Right ventricle myocardium inferior (tissue), 1 donor: ENCODE measurements at places on chromosomes 7 and 10. TPM values are rescaled to one million over a fixed set of nuclear protein-coding genes. Genes with fewer than 3 reads are reported as not detected.
A peak's percentile ranks its signal among the peaks of the same experiment; 100 is the strongest.

DNA sequence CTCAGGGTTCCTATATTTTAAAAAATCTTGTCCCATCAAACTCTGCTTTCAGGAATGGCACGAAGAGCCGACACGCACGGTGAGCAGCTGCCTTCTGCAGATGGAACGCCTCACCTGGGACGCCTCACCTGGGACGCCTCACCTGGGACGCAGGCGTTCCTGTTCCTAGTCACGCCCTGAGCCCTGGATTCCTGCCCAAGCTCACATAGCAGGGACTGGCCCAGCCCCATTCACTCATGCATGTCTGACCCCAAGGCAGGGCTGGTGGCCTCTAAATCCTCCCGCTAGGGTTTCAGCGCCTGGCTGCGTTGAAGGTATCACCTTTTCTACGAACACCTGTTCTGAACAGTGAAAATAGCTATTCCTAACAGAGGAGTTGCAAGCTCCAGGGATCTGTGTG lies 49.8 kb downstream of the CARD11 start:
- no peak for DNase-seq

Gene MYOF
- total RNA-seq, result 34.4 TPM

GRCh38 chr10:94496010-94496409 lies 49.6 kb upstream of the HELLS start:
- no peak for DNase-seq

DNA sequence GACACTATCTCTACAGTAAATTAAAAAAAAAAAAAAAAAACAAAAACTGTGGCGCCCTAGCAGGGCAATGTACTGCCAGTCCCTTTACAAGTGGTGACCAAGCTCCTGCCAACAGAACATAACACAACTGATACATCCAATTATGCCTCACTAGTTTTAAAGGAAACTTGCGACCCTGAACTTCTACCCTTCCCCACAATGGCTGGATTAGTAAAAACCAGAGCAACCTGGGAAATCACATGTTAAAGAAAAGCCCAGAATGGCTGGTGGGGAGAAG lies 16.5 kb downstream of the ATE1 start:
- DNase-seq, result no peak

DNA sequence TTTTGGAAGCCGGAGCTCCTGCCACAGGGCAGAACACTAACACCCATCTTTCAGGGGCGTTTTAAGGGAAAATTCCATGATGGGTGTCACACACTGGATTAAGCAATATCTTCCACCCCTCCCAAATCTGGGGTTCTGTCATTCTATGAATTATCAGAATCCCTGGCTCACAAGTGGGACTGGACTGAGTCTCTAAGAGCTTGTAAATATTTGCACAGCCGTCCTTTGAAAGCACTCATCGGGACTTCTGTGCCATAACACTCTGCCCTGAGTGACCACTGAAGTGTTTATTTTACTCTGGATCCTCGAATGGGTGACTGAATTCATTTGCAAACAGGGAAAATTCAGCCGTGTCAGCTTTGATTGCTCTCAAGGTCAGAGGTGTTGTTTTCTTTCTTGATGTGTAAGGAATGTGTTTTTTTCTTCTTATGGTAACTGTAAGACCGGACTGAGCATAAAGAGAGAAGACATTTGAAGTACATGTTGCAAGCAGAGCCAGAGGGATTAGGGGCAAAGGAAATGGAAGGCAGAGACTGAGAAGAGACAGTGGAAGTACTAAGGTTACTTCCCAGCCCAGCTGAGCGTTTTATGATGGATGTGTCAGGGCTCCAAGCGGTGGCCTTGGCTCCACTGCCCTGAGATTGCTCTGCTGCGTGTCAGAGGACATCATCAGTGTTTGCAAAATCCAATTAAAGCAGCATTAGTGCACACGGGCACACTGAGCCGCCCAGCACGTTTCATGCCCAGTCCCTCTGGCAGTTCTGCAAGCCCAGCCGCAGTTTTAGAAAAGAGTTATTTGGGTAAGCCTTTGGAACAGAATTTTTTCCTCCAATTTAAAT lies 17.7 kb upstream of the GTPBP4 start:
- DNase-seq, result no peak

Gene SPDYE5
- not detected for total RNA-seq

GRCh38 chr7:2670720-2671391 lies 17.1 kb upstream of the AMZ1 start:
- DNase-seq, result peak; percentile 90

- no peak for DNase-seq
Observed at GRCh38 chr7:98674461-98674860, 57.4 kb downstream of the NPTX2 start.

DNA sequence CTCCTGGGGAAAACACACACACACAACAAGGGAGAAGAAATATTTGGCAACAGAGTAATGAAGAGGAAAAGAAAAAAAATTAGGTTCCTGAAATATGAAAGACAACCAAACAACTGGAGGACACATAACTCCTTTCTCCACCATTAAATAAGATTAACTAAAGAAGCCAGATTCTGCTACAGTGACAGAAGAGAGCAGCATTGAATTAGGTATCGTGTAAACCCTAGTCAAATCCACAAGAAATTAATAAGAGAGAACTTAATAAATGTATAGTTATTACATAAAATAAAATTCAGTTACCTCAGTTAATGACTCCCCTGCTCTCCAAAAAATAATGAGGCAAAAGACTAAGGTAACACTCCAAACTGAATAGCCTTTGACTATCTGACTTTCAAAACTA lies 306.7 kb downstream of the CRPPA start:
- DNase-seq, result no peak

DNA sequence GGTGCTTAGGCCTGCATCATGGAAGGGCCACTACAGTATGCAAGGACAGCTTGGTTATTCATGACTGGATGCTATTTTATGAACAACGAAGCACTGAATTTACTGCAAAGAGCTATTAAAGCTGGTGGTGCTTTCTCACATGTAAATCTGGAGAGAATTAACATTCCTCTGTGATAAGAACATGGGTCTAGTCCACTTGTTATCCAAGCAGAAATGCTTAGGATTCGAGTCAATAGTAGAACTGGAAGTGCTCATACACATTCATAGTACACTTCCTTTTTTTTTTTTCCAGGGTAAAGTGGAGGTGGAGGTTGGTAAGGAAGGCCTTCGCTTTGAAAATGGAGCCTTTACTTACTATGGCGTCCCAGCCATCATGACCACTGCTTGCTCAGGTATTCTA lies 35.0 kb downstream of the CNNM1 start:
- no peak for DNase-seq

DNA sequence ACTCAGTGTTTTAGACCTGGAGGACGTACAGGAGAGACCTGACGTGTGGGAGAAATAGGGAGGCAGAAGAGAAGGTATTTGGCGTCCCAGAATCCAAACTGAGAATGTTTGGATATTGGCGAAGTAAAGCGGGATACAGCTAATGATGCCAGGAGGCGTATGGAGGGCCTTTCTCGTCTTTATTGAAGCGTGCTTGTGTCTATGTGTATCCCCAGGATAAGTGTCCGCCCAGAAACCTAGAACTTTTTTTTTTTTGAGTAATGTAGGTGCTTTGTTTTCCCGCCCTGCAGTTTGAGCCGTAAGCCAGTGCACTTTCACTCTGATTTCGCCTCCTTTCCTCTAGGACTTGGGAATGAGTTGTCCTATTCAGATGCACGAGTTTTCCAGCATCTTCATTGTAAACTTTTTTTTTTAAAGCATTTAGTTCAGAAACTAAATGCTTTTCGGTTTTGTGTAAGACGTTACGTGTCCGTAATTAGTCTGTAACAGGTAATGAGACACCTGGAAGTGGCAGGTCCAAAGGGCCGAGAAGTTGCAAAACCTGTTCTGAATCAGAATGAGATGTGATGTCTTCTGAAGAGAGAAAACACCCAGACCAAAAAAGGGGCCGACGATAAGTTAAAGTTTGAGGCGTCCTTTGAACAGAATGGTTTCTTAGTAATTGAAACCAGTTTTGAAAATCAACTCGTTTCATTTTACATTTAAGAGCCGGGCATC lies 746 bp downstream of the ARL5B start:
- DNase-seq, result no peak

DNA sequence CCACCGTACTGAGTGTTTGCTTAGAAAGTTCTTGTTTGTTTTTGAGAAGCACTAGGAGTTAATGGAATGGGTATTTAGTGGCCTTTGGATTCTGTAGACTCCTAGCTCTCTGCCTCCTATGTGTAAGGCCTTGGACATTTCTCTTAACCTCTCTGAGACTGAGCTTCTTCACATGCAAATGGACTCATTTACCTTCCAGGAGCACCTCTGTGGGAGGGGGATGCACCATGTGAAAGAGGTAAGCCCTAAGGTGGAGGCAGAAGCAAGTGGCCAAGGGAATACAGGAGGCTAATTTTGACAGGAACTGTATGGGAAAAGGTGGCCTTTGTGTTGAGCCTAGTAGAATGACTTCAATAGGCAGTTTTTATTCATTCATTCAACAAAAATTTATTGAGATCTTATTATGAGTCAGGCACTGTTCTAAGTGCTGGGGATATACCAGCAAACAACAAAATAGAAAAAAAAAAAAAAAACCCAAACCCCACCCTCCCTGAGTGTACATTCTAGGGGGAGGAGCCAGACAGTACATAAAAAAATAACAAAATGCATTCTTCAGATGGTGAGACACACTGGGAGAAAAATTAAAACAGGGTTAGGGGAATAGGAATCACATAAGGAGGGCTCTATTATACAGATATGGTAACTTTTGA lies 9.2 kb upstream of the EPHA1 start:
- DNase-seq, result no peak

DNA sequence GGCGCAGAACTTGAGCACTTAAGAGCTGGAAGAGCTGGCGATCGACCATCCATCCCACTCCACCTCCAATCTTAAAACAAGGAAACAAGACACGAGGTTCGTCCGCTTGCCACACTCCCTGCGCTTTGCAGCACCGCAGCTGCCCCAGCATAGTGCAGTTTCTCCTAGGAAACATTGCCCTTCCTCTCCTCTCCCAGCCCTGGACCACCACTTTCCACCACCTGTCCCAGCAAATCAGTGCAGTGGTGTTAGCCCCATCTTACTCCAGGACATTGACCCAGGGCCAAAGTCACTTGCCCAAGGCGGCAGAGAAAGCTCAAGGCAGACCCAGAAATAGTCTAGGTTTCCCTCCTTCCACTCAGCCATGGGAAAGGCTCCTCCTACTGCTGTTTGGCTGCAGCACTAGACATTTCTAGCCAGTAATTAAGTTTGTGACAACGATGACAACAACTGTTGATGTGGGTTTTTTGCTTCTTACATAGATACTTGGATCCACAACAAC lies 1.5 kb upstream of the PARD3 start:
- DNase-seq, result no peak

Gene ELN
- total RNA-seq, result 29.9 TPM
